ENCODE measurements at places on chromosomes 7 and 10. TPM values are rescaled to one million over a fixed set of nuclear protein-coding genes. Genes with fewer than 3 reads are reported as not detected.

Gene CLRN3
- total RNA-seq, result not detected

Gene NKX1-2
- not detected for total RNA-seq

Gene CALHM2
- 15.5 TPM for total RNA-seq

Gene POLR2J2
- 0.97 TPM for total RNA-seq

Gene SNX13
- 29.3 TPM for total RNA-seq

Gene NODAL
- not detected for total RNA-seq

Gene CREB5
- total RNA-seq, result 12.5 TPM

Gene ANKRD1
- total RNA-seq, result 1,685 TPM

Gene CCNJ
- 9.6 TPM for total RNA-seq

Gene VSTM4
- total RNA-seq, result 0.25 TPM

Gene PRR15
- 0.06 TPM for total RNA-seq

Gene OR2A12
- total RNA-seq, result not detected

Gene OPN1SW
- total RNA-seq, result 1.1 TPM

Gene C1QL3
- total RNA-seq, result under 0.01 TPM

Data from bladder microvascular endothelial cell (primary cell).